ENCODE measurements at places on chromosomes 11 and 22.

- DNase-seq: no peak
Observed at GRCh38 chr22:50307890-50308596, 597 bp upstream of the PLXNB2 start.

- peak; percentile 18 for DNase-seq
Observed at GRCh38 chr22:40241200-40241763, 63.6 kb downstream of the TNRC6B start.

DNA sequence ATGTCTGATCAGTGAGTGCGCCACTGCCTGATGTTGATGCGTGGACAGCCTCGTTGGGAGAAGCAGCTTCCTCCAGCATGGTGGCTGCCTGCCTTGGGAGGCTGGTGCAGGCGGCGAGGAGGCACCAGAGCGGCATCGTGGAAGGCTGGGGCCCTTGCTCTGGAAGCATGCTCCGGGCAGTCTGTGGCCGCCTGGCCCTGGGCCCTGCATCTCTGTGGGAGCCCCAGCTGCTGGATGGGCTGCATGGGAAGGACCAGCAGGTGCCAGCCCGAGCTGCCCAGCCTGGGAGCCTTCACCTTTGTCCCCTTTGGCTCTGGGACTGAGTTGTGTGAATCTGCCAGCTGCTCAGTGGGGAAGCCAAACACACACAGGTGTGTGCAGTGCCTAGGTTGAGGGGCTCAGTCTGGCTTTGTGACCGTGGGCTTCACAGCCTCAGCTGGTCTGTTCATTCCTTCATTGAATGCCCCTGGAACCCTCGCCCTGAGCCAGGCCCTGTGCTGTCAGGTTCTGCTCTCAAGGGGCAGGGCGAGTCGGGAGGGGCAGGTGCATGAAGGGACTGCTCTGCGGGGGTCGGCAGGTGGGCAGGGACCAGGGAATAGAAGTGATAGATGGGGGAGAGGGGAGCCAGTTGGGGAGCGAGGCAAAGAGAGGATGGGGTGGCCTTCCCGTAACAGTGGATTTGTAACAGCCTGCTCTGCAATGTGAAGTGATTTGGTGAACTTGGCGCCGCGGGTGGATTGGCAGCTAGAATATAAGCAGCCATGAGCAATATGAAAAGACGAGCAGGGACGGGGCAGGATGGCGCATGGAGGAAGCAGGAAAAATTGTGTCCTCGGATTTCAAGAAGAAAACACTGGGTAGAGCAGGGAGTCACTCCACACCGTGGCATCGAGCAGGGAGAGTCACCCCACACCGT lies 354.2 kb downstream of the TBC1D22A start:
- no peak for DNase-seq

DNA sequence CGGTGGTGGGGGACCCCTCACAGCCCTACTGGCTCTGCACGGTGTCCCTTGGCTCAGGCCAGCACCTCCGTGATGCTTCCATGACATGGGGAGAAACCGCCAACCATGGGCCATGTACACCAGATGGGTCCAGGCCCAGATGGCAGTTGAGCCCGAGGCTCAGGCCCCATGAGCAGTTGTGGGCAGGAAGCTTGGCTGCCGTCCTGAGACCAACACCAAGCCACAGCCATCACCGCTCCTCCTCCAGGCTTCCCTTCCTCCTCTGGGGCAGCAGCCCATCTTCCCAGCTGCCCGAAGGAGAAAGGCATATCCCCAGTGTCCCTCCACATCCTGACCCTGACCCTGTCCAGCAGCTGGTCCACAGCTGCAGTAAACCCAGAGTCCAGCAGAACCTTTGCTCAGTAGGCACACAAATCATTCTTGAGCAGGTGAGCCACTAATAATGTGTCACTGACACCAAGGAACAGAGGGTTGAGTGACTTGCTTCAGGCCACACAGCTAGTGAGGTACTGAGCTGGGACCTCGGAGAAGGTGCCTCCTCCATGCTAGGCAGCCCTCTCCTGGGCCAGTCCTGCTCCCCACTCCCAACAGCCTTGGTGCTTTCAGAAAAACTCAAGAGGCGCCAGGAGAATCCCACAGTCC lies 204.9 kb downstream of the CTTN start:
- no peak for DNase-seq

GRCh38 chr11:5004424-5005274 lies 10.0 kb downstream of the OR51L1 start:
- DNase-seq: no peak

DNA sequence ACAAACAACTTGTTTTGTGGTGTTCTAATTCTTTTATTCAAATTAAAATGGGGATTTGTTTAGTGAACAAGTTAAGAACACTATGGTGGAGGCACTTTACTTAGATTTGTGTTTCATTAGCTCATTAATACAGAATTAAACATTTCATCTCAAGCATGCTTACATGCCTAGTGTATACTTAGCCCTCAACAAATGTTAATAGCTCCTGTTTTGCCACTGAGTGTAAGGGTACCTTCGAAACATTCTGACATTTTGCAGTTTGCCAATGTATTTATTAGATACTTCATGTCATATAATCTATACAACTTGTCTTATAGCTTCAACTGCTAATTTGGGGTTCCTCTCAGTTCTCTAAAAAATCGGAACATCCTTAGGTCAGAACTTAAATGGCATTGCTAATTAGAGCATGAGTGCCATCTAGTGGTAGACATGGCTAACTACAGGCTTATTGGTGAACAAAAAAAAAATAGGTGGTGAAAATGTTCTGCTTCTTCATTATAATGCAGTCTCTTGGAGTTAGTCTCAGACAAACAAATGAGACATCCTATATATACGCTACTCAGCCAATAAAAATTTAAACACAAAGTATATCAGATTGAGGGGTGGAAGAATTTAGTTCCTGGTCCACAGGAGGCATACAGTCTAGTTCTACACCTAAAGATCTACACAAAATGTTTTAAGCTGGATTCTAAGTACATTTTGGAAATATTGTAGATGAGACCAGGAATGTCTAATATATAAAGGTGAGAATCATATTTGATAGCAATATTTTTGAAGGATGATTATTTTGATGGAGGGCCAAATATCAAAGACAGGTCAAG lies 4.9 kb upstream of the CNTN5 start:
- DNase-seq: no peak

GRCh38 chr11:1382429-1382828 lies 7.3 kb upstream of the BRSK2 start:
- no peak for DNase-seq

DNA sequence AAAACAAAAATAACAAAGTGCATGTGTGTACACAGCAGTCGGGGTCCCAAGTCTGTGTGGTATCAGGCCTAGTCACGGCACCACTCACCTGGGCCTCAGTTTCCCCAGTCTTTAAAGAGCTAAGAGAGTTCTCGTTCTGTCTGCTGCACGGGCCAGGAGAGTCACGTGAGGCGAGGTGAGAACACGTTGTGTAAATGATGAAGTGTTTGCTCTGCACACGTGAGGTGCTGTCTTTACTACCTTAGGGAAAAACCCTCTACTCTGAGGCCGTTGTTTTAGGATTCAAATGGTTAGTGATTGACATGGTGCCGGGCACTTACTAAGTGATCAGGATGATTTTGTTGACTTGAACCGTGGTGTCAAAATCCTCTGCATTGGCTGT lies 86.5 kb upstream of the PPARA start:
- no peak for DNase-seq

- no peak for DNase-seq
Observed at GRCh38 chr11:126403658-126404057, 48.2 kb downstream of the ST3GAL4 start.
